ENCODE measurements at places on chromosomes 11 and 22.

GRCh38 chr11:6333095-6333494 is 12.8 kb upstream of the CAVIN3 start:
- peak; percentile 23 for DNase-seq

- no peak for DNase-seq
These were observed 30.6 kb upstream of the TMPRSS4 start for GRCh38 chr11:118046051-118046963.

- no peak for DNase-seq
These were observed 20.0 kb downstream of the GUCY1A2 start for GRCh38 chr11:106998116-106998915.

DNA sequence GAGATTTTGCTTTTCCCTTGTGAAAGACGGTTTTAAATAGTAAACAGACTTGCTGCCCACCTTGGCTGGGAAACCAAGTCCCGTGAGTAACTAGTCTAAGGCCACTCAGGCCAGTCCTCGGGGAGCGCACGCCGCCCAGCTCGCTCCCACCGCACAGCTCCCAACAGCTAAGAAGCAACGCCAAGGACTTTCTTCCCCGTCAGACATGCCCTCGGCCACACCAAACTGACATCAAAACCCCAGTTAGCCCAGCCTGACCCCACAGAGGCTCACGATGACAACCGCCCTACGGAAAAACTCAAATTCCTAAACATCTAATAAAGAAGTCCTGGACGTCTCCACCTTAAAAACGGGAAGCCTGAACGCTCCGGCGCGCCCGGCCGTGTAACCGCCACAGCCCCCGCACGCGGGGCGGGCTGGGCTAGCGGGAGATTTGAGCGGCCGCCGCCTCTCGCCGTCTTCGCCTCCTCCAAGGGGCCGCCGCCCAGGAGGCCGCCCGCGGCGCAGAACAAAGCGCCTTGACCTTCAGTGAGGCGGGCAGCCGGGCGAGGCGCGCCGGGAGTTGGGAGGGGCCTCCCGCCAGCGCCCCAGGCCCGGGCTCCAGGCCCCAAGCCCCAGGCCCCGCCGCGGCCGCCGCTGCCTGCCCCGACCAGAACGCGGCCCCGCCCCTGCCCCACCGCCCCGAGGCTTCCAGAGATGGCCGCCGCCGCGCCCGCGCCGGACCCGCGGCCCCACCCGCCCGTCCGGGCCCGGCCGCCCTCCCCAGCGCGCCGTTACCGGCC is 486 bp downstream of the NAP1L4 start:
- DNase-seq = no peak

DNA sequence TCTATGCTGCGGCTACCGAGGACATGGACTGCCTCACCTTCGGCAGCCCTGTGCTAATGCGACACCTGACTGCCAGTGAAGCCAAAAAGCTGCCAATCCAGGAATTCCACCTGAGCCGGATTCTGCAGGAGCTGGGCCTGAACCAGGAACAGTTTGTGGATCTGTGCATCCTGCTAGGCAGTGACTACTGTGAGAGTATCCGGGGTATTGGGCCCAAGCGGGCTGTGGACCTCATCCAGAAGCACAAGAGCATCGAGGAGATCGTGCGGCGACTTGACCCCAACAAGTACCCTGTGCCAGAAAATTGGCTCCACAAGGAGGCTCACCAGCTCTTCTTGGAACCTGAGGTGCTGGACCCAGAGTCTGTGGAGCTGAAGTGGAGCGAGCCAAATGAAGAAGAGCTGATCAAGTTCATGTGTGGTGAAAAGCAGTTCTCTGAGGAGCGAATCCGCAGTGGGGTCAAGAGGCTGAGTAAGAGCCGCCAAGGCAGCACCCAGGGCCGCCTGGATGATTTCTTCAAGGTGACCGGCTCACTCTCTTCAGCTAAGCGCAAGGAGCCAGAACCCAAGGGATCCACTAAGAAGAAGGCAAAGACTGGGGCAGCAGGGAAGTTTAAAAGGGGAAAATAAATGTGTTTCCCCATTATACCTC is 3.3 kb downstream of the FEN1 start:
- DNase-seq = no peak

DNA sequence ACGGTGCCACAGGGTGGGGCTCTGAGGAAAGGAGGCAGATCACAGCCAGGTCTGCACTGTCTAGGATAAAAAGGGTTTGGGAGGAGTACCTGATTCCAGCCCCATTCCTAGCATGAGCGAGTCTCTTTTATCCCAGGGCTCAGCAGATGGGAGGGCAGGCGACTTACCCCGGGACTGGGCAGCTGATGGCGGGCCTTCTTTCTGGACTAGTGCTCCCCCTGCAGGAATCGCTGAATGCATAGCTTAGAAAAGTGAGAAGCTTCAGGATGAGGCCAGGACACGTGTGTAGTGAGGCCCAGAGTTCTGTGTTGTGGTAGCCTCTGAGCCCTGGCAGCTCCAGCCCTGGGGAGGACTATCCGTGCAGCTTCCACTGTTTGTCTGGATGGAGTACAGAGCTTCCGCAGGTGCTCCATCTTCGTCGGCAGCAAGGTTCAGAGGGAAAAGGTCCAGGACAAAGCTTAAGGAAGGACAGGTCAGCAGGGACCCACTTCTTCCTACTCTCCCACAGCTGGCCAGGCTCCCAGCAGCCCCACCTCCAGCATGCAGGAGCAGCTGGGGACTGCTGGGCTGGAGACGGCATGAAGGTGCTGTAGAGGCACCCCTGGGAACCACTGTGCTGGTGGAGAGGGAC is 30.4 kb downstream of the COMMD9 start:
- no peak for DNase-seq

- no peak for DNase-seq
These were observed 8.8 kb downstream of the NXPE4 start for GRCh38 chr11:114586797-114587196.

All from cerebellar nuclear complex (tissue), 1 donor.